Activated naive CD4-positive, alpha-beta T cell (primary cell): ENCODE measurements at places on chromosomes 11 and 22.

GRCh38 chr11:2270322-2271076, at the start of gene ASCL2:
TSS of gene ASCL2 (minus strand) at chr11:2270588. CDS start at chr11:2270332, 256 bp downstream.
- DNase-seq: no peak

DNA sequence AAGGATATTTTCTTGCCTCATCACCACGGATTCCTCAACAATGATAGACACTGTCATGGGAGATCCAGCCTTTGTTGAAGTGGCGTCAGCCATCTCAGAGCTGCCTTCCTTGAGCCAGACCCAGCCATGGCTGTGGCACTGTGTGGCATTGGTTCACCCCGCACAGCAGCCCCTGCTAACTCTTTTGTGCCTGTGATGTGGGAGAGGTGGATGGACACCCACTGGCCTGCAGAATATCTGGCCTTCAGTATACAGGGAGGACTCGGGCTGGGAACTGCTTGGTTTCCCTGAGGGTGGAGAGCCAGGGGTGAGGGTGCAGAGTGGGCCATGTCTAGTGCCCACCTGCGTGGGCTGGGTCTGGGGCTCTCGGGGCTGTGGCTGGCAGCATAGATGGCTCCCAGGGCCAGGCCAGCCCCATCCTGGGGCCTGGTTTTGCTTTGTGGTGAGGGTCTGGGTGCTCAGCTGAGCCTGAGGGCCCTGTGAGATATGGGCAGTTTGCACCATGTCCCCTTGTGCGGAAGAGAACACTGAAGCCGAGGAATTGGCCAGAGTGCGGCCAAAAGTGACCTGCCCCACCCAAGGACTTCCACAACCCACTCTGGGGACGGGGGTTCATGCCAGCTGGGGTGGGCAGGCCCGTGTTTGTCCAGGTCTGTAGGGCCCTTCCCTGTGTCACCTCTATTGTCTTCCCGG, 6.1 kb downstream of the CLDN5 start:
- DNase-seq: no peak

DNA sequence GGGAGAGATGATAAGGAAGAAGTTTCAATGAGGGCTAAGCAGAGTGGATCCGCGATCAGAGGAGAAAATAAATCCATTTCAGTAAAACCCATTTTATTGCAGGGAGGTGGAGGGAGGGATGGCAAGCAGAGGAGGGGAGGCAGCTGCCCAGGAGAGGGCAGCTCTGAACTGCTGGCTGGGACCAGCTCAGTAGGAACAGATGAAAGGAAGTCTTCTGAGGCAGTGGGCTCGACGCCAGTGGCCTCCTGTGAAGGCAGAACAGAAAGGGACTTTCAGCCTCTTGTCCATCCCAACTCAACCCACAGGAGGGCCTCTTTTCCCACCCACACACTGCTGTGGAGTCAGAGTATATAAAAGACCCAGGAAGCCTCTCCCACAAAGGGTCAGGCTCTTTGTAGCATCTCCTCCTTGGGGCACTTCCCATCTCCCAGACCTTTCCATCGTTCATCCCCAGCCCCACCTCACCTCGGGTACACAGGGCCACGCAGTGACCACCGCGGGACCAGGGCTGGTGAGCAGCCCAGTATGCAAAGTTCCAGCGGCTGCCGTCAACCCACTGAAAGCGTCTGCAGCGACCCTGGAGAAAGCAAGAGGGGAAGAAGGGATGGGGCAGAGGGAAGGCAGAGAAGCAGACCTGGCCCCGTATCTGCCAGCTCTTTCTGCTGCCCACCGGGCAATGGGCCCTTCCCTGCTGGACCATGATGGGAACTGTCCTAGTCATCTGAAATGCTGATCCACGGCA, 3.0 kb downstream of the PRG2 start:
- no peak for DNase-seq

DNA sequence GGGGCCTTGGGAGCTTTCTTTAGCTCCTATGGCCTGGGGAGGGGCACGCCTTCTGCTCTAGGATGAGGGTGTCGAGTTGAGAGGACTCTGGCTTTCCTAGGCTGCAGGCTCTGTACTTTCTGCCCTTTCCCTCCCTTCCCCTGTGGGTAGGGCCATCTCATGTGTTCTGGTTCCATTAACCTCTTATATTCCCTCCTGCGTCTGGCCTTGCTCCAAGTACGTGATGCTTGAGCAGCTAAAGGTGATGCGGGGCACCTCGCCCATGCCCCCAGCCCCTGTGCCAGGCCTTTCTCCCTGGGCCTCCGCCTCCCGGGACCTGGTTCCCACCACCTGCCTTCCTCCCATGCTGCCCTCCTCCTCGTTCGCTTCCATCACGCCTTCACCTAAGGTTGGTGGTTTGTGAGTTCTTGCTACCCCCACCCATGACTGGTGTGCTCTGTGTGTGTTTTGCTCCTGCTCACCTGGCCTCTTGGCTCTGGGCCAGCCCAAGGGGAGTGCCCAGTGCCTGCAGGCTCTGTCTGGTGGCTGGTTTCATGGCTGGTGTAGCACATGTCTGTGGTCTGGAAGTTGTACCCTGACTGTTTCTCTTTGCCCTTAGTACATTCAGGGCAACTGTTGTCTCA, 34.1 kb downstream of the PHLDB1 start:
- no peak for DNase-seq

DNA sequence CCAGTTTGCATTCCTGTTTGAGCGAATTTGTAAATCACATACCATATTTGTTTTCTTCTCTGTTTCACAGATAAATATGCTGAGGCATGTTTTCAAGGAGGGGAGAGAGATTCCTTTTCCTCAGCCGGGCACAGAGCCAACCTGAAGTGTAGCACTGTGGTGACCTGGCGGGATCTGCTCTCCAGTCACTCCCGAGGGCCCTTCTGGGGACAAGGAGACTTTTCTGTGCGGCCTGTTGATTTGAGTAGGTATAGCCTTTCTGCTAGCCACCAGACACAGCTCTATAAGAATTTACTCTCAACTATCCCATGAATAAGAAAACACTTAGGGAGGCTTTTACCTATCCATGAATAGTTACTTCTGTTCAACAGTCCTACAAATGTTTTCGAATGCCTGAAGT, 63.5 kb upstream of the FDX1 start:
- DNase-seq: no peak
